ENCODE measurements at places on chromosomes 13 and 19.

GRCh38 chr19:1756705-1757465 lies 3.6 kb downstream of the ONECUT3 start:
- DNase-seq: no peak

- DNase-seq: no peak
These were observed 238.9 kb downstream of the ITGBL1 start for GRCh38 chr13:101691341-101691860.

DNA sequence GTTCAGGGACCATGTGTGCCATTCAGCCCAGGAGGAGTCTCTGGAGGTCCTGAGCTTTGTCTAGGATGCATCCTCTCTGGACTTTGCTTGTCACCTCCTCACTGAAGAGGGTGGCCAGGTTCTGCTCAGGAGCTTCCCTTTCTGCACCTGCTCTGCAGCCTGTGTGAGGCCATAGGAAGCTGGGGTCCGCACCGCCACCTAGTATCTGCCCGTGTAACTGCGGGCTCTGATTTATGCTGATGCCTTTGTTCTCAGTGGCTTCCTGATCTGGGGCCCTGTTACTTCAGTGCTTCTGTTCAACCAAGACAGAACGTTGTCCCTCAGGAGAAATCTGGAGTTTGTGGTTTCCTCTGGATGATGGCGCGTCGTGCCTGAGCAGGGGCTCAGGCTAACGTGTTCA lies 15.5 kb downstream of the ZNF610 start:
- DNase-seq: no peak

DNA sequence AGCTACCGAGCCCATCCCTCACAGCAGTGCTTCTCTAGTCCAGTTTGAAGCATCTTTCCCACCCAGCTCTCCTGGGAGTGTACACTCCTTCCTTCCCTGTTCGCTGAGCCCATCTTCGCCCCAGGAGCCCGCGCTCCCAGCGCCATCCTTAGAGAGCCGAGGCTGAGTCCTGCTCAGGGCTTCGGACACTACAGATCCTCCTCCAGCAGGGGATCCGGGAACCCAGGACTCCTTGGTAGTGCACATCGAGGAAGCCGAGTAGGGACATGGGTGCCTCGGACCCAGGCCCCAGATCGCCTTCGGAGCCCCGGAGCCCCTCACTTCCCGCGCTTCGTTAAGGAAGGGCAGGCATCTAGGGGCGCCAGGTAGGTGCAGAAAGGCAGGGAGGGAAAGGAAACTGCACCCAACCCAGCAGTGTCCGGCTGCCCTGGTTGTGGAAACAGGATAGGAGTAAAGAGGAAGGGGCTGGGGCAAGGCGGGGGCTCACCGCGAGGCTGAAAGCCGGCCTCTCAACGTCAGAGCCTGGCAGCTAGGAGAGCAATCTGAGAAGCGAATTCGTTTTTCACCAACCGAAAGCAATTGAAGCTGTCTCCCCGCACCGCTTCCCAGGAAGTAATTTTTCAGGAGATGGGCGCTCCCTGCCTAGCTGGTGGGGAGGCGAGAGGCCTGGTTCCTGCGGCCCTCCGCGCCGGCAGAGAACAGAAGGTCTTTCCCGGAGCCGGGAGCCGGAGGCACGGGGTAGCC lies 1.0 kb downstream of the PDX1 start:
- no peak for DNase-seq

DNA sequence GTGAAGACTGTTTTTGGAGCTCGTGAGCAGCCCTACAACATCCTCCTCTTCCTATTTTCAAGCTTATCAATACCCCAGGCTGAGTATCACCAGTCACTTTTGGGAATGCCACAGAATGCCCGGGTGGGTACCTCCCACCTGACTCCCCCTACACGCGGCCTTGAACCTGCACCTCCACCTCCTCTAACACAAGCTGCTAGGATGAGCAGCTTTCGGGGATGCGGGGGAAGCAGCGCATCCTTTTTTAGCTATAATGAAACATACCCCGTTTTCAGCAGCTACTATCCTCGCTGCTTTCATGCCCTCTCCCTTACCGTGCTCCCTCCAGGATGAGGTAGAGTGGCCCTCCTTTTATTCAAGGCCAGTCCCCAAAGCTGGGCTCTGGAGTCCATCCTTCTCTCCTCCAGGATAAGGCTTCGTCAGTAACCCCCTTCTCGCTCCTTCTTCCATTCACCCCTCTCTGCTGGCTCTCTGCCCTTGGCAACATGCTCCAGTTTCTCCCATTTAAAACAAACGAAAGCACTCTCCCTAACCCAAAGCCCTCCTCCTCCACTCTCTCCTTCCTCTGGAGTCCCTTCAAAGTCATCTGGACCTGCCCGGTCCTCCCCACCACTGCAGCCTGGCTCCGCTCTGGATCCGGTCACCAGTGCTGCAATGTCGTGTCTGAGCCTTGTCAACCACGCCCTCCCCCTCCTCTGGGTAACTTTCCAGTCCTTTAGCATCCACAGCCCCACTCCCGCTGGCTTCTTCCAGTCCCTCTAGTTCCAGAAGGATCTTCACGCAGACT lies 55.3 kb downstream of the STK24 start:
- no peak for DNase-seq

GRCh38 chr13:28761586-28761985 lies 42.8 kb upstream of the SLC46A3 start:
- DNase-seq: no peak

DNA sequence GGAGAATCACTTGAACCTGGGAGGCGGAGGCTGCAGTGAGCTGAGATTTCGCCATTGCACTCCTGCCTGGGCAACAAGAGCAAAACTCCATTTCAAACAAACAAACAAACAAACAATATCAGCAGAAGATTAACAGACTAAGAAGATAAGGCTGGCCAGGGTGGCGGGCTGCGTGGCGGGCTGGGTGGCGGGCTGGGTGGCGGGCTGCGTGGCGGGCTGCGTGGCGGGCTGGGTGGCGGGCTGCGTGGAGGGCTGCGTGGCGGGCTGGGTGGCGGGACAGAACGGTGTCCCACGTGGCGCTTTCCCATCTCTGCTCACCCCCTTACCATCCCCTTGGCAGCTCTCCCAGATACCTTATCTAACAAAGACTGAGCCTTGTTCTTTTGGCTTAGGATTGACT lies 196.2 kb downstream of the COL4A1 start:
- no peak for DNase-seq

- DNase-seq: no peak
These were observed 764.9 kb downstream of the LIG4 start for GRCh38 chr13:107450431-107450830.

- no peak for DNase-seq
These were observed 41.8 kb downstream of the MBD3L2B start for GRCh38 chr19:6979399-6979798.

Measured in stimulated activated CD8-positive, alpha-beta memory T cell treated with anti-CD3 and anti-CD28 coated beads, Interleukin-2, amount 100 ng/mL, for 1 hour (primary cell).